T-helper 9 cell (primary cell): ENCODE measurements at places on chromosomes 11 and 22.

DNA sequence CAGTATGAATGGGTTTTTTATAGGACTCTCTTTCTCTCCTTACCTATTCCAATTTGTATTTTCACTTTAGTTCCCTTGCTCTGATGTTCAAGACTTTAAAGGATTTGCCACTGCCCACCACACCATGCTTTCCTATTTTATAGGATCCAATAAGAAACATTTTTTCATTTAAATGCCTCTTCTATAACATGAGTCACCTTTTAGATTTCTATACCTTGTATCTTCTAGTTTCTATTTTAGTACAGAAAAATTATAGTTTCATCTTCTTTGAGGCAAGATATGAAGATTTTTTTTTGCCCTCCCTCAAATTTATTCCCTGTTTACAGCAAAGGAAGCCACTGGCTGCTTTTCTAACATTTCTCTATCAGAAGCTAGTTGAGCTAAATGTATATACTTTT is 76.8 kb downstream of the ARFGAP2 start:
- DNase-seq = no peak

DNA sequence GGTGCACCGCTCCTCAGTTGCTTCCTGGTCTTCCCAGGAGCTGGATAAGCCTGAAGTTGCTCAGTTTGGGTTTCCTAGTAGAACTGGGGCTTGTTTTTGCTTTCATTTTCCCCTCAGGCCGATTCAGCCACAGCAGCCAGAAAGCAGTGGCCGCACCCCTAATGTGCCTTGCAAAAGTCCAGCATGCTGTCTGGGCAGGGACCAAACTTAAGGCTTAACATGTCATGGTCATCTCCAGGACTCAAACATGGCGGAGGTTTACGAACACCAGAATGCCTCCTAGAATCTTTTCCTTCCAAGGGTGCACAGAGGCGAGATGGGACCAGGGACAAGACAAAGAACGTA is 2.5 kb downstream of the GNG3 start:
- peak; percentile 9 for DNase-seq

DNA sequence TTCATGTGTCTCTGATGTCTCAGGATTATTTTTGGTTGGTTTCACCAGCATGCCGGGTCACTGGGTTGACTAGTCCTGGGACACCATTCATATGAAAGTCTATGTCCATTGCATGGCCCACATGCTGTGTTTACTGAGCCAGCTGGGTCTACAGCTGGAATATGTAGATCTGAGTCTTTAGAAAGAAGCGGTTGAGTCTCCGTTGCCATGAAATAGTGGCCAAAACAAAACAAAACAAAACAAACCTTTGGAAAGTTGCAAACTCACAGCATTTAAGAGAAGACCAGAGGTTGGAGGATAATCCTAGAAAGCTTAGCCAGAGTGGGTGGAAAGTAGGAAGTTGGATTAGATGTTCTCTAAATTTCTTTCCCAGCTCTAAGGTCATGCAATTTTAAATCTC is 191.8 kb upstream of the NTM start:
- no peak for DNase-seq

GRCh38 chr11:45754261-45754709 is 50.7 kb upstream of the SLC35C1 start:
- DNase-seq = no peak

- DNase-seq = peak; percentile 59
Measured at GRCh38 chr11:125141686-125142535, 22.6 kb upstream of the PKNOX2 start.

- DNase-seq = no peak
Measured at GRCh38 chr11:22162756-22163155, 30.1 kb upstream of the ANO5 start.

- no peak for DNase-seq
Measured at GRCh38 chr11:2090172-2091111, 48.7 kb downstream of the IGF2 start.

DNA sequence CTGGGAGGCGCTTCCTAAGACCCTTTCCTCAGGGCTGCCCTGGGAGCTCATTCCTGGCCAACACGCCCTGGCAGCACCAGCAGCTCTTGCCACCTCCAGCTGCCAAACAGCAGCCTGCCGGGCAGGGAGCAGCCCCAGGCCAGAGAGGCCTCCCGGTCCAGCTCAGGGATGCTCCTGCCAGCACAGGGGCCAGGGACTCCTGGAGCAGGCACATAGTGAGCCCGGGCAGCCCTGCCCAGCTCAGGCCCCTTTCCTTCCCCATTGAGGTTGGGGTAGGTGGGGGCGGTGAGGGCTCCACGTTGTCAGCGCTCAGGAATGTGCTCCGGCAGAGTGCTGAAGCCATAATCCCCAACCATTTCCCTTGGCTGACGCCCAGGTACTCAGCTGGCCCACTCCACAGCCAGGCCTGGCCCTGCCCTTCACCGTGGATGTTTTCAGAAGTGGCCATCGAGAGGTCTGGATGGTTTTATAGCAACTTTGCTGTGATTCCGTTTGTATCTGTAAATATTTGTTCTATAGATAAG is 7.6 kb downstream of the SLC39A13 start:
- DNase-seq = no peak

- no peak for DNase-seq
Measured at GRCh38 chr11:102719620-102720277, 5.0 kb downstream of the MMP8 start.

GRCh38 chr11:43947003-43947500 is 4.6 kb downstream of the C11orf96 start:
- DNase-seq = no peak
